Activated T-cell treated with anti-CD3 and anti-CD28 coated beads, Interleukin-2, amount 50 U/mL, for 48 hours (primary cell): ENCODE measurements at places on chromosomes 16 and 17.

DNA sequence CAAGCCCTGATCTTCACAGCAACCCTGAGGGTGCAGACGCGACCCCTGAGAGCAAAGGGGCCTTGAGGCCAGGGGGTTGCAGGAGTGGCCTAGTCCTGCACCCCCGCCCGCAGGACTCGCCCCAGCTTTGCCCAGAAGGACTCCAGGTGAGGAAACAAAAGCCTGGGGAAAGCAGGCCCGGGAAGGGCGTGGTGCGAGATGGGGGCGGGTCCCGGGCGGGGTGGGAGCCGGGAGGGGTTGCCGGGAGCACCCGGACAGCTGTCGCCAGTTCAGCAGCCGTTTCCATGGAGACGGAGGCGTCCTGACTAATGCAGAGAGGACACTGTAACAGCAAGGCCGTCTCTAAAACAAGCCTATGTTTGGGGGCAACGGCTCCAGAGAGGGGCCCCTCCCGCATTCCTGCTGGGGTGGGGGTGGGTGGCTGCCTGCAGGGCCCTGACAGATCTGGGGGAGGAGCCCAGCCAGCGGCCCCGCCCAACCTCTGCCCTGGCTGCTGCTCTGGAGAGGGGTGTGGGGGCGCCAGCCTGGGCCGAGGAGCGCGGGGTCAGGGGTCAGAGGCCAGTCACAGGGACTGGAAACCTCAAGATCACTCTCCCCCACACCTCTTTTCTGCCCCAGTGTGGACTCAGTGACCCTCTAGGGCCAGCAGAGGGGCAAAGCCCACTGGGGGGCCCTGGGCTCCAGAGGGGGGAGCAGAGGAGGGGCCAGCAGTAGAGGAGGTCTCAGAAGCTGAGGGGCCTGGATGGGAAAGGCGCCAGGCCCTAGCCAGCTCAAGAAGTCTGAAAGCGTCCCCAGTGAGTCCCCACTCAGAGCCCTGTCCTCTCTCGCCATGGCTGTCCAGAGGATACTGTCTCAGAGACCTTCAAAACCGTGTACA, 3.1 kb upstream of the TPPP3 start:
- DNase-seq, result no peak

DNA sequence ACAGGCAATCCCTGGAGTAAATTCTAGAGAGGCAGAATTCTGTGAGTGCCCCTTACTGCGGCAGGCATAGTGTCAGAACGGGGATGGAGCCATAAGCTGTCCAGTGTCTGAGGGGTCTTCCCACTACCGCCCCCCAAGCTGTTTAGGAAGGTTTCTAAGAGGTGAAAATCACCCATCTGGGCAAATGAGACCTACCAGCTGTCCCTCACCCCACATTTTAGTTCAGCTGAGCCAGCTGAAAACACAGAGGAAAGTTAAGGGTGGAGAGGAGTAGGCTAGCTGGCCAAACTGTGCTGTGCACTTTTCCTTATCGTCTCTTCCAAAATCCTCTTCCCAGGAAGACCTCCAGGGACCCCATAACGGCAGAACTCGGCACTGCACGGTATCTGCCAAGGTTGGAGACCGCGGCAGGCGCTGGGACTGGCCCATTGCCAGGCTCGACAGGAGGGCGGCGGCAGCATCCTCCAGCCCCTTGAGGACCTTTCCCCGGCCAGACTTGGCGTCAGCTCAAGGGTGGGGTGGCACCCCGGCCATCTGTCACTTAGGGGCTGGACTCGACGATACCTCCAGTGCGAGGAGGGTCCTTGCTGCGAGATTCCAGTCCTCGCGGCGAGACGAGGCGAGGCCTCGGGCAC, 955 bp downstream of the ACLY start:
- DNase-seq, result no peak

GRCh38 chr17:55426851-55427586, 5.4 kb upstream of the MMD start:
- DNase-seq, result no peak

DNA sequence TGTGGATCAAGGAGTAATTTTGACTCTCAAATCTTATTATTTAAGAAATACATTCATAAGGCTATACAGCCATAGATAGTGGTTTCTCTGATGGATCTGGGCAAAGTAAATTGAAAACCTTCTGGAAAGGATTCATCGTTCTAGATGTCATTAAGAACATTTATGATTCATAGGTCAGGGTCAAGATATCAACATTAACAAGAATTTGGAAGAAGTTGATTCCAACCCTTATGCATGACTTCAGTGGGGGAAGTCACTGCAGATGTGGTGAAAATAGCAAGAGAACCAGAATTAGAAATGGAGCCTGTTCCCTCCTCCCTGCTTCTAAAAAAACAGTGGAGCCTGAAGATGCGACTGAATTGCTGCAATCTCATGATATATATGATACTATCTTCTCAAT, 36.6 kb upstream of the HNF1B start:
- DNase-seq, result no peak

GRCh38 chr16:66953462-66954096, 7.5 kb upstream of the CES3 start:
- no peak for DNase-seq
